ENCODE measurements at places on chromosomes 2 and 18.

DNA sequence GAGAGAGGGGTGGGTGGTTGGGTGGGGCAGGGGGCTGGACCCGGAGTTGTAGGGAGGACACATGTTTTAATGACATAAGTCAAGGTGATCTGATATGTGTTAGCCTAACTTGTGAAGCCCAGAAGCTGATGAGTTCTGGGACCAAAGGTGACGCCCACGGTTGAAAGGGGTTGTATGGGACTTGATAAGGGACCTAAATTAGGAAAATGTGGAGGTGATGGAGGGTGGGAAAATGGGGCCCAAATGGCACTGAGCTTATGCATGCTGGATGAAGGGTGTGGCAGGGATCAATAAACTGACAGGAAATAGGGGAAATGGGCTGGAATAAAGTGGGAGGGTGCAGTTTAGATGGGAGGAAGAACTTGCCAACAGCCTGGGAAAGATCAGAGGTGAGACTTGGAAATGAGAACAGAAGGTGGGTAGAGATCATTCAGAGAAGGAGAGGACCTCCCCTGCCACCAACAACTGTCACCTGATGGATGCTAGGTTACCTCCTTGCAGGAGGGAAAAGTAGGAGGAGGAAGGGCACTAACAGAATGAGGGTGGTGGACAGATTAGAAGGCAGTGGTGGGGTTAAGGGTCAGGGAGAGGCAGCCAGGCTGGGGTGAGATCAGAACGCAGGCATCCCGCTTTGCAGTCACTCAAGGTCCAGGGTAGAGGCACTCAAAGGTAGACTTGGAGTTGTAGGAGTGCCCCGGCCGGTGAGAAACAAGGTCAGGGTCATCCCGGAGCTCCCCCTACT is 15.3 kb downstream of the WNT10A start:
- no peak for DNase-seq

DNA sequence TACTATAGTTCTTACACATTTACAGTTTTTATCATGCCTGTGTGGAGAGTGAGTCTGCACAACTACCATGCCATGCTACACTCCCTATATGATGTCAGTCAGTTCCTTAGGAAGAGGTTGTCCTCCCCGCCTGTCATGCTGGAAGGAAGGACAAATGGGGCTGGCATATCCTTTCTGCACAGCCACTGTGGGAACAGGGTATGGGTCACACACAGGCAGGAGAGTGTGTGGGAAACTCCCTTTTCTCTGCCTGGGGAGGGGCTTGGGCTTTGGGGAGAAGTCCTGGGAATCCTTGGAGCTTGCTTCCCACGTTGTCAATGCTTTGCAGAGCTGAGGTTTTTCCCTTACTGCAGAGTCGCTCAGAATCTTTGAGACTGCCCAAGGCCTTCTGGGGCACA is 232.1 kb downstream of the PRKCE start:
- no peak for DNase-seq

GRCh38 chr2:173058097-173058496 is 17.5 kb upstream of the MAP3K20 start:
- no peak for DNase-seq

- no peak for DNase-seq
These were observed 564.0 kb downstream of the TNS1 start for GRCh38 chr2:217438821-217439220.

GRCh38 chr2:163312713-163313112 is 423.1 kb downstream of the FIGN start:
- DNase-seq, result no peak

DNA sequence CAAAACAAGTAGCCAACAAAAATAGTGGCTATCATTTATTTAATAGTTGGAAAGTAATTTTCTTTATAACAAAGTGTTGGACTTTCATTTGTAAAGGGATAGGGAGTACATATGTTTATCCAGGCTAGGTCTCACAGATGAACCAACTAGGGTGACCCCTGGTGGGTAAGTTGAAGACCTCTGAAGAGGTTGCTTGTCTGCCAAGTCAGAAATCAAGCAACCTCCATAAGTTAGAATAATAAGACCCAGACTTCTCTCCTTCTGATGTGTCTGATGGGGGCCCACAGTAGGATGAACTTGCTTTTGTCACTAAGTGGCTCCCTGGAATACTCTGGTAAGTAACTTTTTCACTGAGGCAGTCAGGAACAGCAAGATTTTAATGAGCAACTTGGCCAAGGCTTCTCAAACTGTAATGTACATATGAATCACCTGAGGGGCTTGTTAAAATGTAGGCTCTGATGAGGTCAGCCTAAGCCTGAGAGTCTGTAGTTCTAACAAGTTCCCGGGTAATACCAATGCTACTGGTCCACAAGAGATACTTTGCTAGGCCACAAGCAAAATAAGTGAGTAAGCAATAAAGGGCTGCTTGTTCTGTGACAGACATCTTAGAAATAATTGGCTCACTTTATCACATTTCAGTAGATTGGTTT is 319.6 kb downstream of the PIK3C3 start:
- DNase-seq, result peak; percentile 1

GRCh38 chr2:104040771-104041170 is 813.1 kb upstream of the POU3F3 start:
- no peak for DNase-seq

DNA sequence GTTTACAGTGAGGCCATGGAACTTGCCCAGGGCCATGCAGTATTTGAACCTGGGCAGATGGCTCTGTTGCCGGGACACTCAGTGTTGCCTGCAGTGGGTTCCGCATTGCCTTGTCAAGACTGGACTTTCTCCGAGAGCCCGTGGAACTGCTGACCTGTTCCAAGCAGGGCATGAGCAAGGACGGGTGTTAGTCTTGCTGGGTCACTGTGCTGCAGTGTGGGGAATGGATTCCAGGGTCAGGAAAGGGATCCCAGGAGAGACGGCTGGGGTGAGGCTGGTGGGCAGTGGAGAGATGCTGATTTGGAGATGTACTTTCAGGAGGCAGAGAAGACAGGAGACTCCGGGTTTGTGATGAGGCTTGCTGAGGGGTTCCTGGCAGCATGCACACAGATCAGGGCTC is 348.7 kb upstream of the HS6ST1 start:
- DNase-seq, result no peak

DNA sequence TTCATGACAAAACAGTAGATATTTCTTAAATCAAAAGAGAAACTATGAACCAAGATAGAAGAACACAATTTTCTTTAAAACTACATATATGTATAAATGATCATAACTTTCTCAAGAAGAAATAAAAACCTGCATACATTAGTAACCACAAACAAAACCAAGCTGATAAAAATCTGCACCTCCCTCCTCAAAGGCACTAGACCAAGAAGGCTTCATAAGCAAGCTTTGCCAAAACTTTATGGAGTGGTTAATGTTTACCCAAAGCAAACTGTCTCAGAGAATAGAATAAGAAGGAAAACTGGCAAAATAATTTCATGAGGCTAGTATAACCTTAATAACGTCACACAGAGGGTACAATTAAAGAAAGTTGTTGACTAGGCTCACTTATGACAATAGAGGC is 138.3 kb downstream of the ZBTB7C start:
- DNase-seq, result no peak

GRCh38 chr2:235077046-235077445 is 125.2 kb downstream of the SH3BP4 start:
- no peak for DNase-seq

DNA sequence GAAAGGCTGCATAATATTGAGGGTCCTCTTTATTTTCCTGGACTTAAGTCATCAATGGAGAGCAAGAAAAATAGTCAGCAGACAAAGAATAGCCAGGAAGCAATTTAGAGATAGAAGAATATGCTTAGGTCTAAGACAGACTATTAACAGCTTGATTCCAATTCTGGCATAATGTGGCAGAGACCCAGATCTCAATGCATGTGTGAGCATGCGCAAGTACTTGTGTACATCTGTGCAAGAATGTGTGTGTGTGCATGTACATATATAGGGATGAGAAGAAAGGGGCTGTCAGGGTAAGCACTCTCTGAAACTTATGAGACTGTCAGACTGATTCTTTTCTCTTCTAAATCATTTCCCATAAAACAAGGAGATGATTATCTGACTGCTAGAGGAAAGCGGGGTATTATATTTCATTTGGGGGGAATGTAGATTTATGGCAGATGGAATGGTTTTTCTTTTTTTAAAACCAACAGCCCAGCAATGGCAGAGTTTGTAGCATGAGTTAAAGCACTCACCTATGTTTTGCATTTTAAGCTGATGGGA is 381.3 kb upstream of the SPRED2 start:
- DNase-seq, result no peak

DNA sequence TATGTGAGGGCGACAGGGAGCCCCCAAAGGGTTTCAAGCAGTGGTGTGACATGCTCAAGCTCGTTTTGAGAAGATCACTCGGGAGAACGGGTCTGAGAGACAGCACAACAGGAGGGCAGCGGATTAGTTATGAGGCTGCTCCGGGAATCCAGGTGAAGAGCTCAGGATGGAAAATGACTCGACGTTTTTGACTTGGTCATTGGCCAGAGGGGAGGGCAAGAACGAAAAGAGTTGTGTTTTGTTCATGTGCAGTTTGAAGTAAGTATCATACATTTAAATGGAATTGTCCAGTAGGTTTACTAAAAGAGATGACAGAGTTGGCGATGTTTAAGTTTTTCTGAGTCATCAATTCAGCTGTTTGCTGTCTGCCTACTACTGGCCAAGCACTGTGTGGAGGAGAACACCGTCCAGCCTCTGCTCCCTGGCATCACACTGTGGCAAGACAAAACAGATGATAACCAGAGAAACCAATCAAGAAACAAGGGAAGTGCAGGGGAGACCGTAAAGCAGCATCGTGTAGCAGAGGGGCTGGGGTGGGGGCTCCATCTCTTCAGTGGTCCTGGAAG is 25.3 kb upstream of the ANXA4 start:
- no peak for DNase-seq

GRCh38 chr2:170454471-170455372 is 260.4 kb upstream of the SP5 start:
- no peak for DNase-seq

DNA sequence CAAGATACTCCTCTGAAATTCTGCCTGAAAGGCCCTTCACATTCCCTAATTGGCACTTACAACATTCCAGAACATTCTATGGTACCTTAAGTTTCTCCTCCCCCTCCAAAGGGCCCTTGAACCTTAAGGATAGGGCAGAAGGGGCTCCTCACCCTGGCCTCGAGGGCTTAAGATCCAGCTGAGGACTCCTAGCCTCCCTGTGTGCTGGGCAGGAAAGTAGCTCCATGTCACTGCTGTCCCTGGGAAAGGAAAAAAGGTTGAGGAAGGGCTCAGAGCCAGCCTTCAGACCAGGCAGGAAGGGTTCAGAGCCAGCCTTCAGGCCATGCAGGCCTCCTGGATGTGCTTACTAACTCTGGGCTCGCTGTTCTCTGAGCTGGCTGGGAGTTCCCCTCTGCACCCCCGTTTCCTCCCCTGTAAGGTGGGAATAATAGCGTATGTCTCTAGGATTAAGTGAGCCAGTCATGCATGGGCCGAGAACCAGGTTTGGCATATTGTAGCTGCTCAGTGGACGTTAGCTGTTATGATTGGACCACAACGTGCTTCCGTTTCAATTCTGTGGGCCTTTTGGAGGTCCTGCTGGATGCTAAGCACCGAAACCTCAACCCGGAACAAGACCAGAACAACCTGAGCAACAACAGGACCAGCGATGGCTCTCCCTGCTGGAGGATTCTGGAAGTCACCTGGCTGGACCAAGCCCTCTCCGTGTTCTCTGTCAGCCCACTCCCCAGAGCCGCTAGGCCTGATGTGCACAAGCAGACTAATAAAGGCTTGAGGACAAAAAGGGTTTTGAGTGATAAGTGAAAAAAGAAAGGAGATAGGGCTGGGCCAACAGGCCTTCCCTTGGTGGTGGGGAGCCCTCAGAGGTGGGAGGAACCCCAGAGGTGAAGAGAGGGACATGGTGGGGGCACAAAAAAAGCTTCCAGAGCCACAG is 1.0 kb upstream of the B3GNT7 start:
- DNase-seq, result peak; percentile 91

DNA sequence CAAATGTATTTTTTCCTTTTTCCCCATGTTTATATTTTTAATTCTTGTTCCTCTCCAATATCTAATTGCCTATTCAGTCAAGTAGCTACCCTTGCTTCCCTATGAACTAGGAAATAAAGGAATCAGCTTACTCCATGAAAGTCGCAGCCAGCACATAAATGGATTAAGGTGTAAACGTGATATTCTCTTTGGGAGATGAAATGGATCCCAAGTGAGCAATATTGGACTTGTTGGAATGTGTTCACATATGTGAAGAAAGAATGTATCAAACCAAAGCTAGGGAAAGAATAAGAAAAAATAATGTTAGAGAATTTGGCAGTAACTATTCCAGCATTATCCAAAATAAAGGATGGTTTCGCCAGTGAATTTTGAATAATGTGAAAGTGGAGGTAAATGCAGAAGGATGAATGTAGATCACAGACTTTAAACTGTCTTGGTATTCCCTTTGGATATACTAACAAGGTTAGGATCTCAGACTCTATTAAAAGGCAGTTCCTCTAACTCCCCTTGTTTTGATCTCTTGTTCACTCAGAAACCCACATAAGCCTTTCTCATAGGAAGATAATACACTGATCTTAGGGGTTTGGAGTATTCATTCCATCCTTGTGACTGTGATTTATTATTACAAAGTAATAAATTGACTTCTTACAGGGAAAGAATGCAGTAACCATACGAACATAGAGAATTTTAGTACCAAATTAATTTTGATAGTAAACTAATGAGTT is 208.1 kb downstream of the BABAM2 start:
- no peak for DNase-seq

GRCh38 chr18:32772581-32773381 is at the start of gene KLHL14:
Gene KLHL14, minus strand, starts transcription at chr18:32773023. Its CDS starts 2,432 bp downstream, at chr18:32770591.
- DNase-seq, result peak; percentile 53

- no peak for DNase-seq
These were observed 299.3 kb downstream of the CELF4 start for GRCh38 chr18:37266290-37266689.

GRCh38 chr2:147288131-147288530 is 556.7 kb upstream of the ACVR2A start:
- DNase-seq, result no peak

DNA sequence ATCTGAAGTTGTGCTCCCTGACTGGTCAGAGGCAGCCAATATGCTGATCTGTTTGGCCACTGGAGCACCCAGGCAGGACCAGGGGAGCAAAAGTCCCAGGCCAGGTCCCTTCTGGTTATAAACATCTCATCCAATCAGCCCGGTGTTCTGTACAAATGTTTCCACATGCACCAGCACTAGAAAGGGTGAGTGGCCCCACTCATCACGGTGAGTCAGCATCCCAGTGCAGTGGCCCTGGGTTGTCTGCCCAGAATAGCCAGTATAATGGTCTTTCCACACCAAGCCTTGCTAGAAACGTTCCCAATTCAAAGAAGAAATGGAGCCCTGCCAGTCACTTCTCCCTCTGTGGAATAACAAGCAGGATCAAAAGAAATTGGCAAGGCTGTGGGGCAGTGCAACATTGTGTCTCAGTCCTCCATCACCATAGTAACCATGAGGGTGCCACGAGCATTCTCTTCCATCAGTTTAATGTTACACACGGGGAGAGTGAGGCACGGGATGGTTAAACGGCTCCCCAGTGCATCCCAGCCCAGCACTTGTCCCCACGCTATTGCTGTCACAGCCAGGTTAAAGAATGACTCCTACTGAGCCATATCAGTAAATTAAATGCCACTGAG is 174.9 kb downstream of the SEPTIN10 start:
- DNase-seq, result no peak

- DNase-seq, result no peak
These were observed 124.0 kb downstream of the PLA2R1 start for GRCh38 chr2:159938395-159938794.

- no peak for DNase-seq
These were observed 113.8 kb upstream of the KLF7 start for GRCh38 chr2:207279520-207279919.

All from OCI-LY7 (cell line).